ENCODE measurements at places on chromosomes 5 and 9.
A peak's percentile ranks its signal among the peaks of the same experiment; 100 is the strongest.

DNA sequence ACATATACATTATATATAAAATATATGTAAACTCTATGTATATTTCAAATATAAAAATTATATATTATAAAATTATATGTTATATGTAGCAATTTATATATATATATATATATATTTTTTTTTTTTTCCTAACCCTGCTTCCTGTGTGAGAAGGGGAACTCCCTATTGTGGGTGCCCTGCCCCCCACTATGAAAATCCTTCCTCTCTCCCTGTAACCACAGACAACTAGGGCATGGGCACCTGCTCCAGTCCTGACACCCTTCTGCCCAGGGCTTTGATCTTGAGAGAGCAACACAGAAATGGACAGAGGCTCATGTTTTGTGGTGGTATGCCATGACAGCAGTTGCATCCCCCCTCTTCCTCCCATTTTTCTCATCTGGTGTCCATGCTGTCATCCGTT lies 148.7 kb upstream of the IL12B start:
- DNase-seq = no peak

GRCh38 chr9:121631978-121632418 lies 19.4 kb upstream of the DAB2IP start:
- DNase-seq = no peak

DNA sequence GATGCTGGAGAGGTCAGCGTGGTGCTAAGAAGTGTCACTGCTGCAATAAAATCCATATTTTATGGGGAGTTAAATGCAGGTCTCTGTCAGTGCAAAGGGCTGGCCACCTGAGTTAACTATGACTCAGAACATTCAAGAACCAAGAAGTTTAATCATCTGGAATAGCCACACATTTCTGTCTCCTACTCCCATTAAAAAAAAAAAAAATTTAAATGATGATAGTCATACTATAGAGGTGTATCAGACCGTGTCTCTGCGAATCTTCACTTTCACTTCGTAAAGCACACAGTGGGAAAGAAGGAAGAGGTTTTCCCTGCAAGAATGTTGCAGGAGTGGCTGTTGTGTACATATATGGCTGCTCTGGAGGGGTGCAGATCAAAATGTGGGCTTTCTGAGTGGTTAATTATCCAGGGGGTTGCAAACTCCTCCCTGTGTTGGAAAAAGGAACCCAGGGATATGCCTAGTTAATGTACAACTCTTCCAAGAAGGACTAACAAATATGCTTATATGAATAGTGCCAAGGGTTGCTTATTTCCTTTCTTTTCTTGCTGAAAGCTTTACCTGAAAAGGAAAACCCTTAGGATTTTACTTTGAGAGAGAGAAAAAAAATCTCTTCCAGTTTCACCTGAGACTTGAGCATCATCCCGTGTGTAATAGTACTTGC lies 1.5 kb downstream of the CDH6 start:
- DNase-seq = no peak

DNA sequence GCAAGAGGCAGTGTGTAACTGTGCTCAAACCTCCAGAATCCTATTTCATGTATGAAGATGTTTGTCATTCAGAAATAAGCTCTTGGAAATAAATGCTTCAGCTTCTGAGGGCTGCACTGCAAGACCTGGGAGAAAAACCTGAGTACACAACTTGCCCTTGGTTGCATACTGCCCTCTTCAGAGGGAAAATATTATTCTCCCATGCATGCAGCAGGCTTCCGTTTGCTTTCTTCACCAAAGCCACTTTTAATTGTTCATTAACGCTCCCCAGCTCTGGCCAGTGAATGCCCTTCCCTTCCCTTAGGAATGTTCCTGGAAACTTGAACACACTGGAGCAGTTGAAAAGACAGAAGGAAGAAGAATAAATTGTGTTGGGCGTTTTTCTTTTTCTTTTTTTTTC lies 2.5 kb upstream of the WHRN start:
- DNase-seq = no peak

DNA sequence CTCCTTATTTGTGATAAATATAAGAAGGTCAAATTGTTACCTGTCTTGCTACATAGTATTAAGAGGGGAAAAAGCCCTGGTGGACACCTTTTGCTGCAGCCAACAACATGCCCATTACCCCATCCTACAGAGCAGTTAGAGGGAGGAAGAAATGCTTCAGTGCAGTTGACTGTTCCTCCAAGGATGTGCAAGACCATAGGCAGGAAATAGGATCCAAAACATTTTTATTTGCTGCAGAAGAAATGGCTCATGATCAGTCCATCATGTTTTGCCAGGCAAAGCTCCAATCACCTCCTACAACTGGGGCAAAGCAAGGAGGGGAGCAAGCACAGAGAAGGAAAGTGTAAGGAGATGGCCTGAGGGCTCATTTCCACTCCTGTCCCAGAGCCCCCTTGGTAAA lies 399.1 kb upstream of the PIK3R1 start:
- no peak for DNase-seq

- DNase-seq = no peak
Measured at GRCh38 chr5:172743112-172743959, 27.7 kb downstream of the DUSP1 start.

DNA sequence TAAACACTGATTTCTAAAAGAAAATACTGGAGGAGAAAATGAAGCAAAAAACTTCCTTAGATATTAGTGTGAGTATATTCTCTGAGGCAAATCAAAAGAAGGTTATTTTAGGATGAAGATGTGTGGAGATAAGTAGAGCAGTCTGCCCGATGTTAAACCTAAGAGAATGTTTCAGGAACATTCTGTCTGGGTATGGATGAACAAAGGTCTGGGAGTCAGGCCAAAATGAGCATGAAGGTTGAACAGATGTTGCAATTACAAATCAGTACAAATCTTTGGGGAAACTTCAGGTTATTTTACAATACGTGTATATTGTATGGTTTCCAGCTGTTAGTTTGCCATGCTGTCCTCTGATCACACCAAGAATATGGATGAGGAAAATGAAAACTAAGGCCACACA lies 14.4 kb upstream of the CEP78 start:
- no peak for DNase-seq

DNA sequence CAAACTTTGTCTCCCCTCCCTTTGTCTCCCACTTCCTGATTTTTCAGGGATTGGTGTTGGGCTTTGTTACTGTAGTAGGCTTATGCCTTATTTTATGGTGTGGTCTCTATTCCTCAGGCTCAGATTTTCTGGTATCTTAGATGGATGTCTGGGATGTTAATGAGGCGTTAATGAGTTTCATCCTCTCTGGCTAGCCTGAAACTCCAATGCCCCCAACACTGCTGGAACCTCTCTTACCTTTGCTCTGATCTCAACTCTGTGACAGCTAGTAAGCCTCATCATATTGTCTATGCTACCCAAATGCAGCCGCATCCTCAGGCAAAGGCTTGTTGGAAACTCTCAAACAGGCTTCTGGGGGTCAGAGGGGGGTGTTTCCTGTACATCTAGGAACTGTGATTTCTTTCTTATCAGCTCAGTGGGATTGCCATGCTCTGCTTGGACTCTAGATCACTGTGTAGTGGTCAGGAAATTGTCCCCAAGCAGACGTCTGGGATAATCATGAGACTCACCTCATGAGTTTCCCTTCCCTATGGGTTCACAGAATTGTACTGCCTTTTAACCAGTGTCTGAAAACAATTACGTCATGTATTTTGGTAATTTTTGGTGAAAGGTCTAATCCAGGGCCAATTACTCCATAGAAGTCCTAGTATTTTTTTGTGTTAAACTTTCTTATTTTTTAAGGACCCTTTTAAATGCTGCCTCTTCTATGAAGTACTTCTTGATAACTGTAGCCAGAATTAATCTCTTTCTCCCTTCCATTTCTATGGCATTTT lies 88.8 kb upstream of the TRPC7 start:
- DNase-seq = no peak

DNA sequence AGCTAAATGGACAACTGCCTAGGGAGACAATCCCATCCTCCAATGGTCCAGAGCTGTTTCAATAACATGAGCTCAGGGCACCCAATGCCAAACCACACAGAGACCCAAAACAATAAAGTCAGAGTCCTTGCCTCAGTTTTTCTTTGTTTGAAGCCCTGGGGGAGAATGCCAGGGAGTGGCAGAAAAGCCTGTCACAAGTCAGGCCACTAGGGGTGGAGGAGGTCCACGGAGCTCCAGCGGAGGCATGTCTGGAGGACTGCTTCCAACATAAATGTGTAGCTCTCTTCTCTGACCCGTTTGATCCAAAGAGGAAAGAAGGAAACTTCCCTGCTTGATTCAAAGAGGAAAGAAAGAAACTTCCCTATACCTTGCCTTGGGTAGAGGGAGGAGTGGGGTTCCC lies 175.3 kb downstream of the HSPA4 start:
- DNase-seq = no peak

DNA sequence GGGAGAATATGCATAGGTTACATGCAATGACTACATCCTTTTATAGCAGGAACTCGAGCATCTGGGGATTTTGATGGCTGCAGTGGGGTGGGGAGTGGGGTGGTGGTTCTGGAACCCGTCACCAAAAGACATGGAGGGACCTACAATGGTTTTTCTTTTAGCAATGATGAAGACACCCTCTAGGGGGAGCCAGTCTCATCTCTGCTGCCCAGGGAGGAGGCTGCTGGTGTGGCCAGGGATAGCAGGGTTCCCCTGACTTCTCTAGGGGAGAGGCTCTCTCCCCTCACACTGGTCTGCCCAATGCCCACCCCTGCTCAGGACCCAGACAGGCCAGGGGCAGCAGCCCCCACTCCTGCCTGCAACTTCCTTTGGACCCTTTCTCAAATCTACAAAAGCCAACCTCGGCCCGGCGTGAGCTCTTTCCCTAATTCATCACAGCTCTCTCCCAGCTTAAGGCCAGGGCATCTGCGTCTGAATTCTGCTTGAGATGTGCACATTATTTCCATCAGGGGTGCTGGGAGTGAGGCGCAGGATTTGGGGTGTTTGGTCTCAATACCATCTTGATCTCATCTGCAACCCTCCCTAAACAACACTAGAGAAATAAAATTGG lies 73.6 kb upstream of the RETREG1 start:
- peak; percentile 34 for DNase-seq

DNA sequence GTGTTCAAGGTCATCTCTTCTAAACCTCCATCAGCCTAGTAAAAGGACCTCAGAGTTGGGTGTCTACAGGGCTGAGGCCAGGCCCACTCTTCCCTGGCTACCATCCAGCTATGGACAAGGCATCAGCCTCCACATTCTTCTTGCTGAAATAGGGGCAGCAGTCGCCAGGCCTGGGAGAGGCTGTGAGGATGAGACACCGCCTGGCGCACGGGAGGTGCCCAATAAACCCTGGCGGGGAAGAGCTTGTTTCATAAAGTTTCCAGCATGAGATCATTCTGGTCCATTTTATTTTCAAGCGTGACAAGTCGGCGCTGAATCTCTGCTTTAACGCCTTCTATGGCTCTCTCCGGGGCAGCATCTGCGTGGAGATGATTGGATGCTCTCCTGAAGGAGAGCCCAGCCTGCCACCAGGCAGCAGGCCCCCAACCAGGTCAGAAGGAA lies 153.4 kb downstream of the OLFM1 start:
- DNase-seq = no peak

GRCh38 chr5:126998895-126999570 lies 31.3 kb downstream of the MARCHF3 start:
- no peak for DNase-seq

GRCh38 chr9:16179566-16179965 lies 626.7 kb downstream of the CCDC171 start:
- no peak for DNase-seq

GRCh38 chr5:159955056-159955624 lies 38.9 kb downstream of the ADRA1B start:
- no peak for DNase-seq

DNA sequence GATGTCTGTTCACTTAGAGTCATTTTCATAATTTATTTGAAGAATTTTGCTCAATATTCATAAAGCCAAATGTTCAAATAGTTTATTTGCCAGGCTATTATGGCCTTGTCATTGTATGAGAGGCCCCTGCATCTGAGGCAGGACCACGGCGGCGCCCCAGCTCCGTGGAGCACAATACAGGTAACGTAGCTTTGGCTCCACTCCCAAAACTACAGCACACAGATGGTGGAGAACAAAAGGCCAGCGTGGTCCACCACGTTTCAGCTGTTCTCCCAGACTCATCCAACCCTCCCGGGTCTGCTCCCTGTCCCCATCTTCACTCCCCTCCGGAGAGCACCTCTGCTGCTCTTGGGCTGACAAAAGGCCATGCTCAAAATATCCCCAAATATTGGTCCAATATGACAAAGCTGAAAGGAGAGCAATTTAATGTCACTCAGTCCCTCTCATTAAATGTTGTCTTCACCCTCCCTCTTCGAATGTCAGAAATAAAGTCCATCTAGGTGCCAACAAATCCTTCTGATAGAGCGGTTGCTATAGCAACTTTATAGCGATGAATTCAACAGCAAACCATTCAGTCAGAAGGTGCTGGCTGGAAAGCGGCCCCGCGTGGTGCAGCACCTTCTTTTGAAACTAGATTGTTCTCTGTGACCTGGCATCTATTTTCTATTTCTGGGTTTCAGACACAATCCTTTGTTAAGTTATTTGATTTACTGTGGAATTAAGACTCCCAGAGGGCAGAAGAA lies 504.3 kb downstream of the ARHGEF28 start:
- DNase-seq = peak; percentile 11

GRCh38 chr9:20732118-20732517 lies 48.1 kb downstream of the FOCAD start:
- no peak for DNase-seq

DNA sequence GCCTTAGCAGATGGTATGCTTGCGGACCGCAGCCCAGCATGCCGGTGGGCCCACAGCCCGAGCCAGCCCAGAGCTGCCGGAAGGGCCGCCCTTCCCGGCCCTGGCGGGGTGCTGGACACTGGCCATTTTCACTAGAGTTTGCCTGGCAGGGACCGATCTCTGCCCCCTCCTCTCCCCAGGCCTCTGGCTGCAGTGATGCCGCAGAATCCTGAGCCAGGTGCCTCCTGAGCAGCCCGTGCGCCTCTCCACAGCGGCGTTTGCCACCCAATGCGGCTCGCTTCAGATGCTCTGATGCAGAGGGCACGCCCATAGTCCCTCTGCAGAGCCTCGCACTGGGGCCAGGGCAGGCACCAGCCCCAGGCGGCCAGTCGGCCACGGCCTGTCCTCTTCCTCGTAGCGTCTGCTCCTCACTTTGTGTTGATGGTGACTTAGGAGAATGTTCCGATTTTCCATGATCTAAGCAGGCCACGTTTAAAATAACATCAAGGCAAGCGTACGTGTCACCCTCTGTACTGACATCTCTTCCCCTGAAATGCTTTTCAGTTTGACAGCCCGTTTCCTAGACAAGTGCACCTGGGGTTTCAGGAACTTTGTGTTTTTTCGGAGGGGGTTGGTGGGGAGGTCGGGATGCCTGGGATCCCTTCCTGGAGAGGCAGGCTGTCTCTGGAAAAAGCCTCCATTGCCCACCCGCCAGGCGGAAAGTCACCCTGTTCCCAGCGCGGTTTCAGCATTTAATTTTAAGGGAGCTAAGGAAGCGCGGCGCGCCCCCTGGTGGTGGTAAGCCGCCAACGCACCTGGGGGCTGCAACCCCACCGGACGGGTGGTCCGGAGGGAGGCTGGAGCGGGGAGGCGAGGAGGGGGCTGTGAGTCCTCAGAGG lies 29.8 kb upstream of the HMCN2 start:
- peak; percentile 12 for DNase-seq

DNA sequence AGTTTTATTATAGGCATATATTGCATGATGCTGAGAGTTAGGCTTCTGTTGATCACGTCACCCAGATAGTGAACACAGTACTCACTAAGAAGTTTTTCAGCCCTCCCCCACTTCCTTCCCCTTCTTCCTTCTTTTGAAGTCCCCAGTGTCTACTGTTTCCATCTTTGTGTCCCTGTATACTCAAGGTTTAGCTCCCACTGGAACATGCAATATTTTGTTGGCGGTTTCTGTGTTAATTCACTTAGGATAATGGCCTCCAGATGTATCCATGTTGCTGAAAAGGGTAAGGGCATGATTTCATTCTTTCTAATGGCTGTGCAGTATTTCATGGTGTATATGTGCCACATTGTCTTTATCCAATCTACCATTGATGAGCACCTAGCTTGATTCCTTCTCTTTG lies 764.3 kb downstream of the MTRR start:
- no peak for DNase-seq

Measured in NCI-H1048 (cell line).